ENCODE measurements at places on chromosomes 6 and 20. TPM values are rescaled to one million over a fixed set of nuclear protein-coding genes. Genes with fewer than 3 reads are reported as not detected.

DNA sequence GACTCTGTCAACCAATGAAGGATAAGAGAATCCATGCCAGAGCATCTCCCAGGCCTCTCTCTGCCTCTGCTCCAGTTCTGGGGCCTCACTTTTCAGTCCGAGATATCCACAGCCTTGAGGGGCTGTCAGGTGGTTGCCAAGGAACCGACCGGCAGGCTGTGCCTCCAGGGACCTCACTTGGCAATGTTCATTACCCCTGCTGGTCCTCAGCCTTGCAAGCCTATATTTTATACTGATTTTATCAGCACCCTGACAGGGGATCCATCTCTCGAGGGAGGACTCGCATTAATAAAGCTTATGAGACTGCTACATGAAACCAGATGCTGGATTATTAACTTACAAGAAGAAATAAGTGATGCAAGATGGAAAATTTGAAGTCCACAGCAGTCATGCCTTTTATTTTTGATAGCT lies 39.9 kb downstream of the TMC2 start:
- no peak overlapping the region for H3K27ac ChIP-seq
- H3K27me3 ChIP-seq = no peaks in the 10 kb centered on the region
- H3K36me3 ChIP-seq = no peaks in the 10 kb centered on the region
- no peaks in the 10 kb centered on the region for H3K4me1 ChIP-seq
- no peak for DNase-seq
- H3K4me3 ChIP-seq = no peak overlapping the region

GRCh38 chr6:26295691-26296555 lies 69.1 kb upstream of the BTN3A2 start:
- H3K4me3 ChIP-seq = no peak overlapping the region
- no peak for DNase-seq
- no peaks in the 10 kb centered on the region for H3K27me3 ChIP-seq
- H3K36me3 ChIP-seq = no peaks in the 10 kb centered on the region

DNA sequence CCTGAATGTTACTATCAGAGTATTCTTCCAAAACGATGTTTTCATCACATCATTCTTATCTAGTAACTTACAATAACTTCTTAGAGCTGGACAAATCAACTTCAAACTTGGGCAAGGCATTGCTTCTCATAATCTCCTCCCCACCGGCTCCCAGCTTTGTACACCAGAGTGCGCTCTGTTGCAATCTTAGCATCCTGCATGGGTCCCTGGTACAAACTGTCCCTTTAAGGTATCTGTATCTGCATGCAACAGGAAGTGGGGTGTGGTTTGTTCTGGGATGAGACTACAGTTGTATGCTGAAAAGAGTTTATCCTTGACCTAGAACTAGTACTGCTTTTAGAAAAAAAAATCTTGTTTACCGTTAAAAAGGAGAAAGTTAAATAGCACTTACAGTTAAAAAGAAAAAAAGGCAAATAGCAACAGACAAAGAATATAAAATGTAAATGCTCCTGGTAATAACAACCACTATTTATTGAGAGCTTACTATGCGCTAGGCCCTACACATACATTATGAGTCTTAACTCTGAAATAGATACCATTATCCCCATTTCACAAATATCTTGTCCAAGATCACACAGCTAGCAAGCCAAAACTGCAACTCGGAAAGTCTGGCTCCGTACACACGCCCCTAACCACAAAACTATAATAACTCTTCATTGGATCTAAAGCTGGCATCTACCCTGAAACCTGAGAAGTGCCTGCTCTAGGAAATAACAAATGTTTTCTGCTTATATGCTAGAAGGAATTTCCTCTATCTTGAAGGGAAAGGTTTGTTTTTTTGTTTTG lies 9.8 kb upstream of the HECA start:
- no peaks in the 10 kb centered on the region for H3K27me3 ChIP-seq
- H3K4me3 ChIP-seq = peak overlapping the region; percentile 31
- H3K36me3 ChIP-seq = no peaks in the 10 kb centered on the region
- peak; percentile 88 for DNase-seq
- peak overlapping the region; percentile 60 for H3K27ac ChIP-seq

- no peaks in the 10 kb centered on the region for H3K36me3 ChIP-seq
- no peak overlapping the region for H3K4me3 ChIP-seq
- peaks cover 23% of the 10 kb centered on the region for H3K4me1 ChIP-seq
- DNase-seq = no peak
- no peaks in the 10 kb centered on the region for H3K27me3 ChIP-seq
Measured at GRCh38 chr6:163417595-163417994, 3.1 kb downstream of the QKI start.

GRCh38 chr6:158867381-158868121 lies 48.4 kb upstream of the EZR start:
- H3K27ac ChIP-seq = peak overlapping the region; percentile 18
- H3K27me3 ChIP-seq = no peaks in the 10 kb centered on the region
- H3K36me3 ChIP-seq = no peaks in the 10 kb centered on the region
- H3K4me3 ChIP-seq = no peak overlapping the region

- no peaks in the 10 kb centered on the region for H3K4me1 ChIP-seq
- no peak overlapping the region for H3K4me3 ChIP-seq
- no peak for DNase-seq
Measured at GRCh38 chr20:38252292-38253288, 7.9 kb downstream of the KIAA1755 start.

The MCHR2 gene
- not detected for total RNA-seq

DNA sequence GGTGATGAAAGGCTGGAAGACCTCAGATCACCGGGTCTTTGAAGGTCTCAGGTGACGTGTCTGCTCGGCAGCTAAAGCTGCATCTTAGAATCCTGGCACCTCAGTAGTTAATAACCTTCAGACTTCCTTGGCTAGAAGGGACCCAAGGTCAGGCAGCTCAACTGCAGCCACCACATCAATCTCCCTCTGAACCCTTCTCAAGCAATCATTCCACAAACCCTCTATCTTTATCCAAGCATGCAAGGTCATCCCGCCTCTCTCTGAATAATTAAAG lies 16.7 kb upstream of the TLDC2 start:
- H3K27ac ChIP-seq = no peak overlapping the region
- H3K4me1 ChIP-seq = no peaks in the 10 kb centered on the region
- H3K4me3 ChIP-seq = no peak overlapping the region
- H3K36me3 ChIP-seq = no peaks in the 10 kb centered on the region
- no peak for DNase-seq
- no peaks in the 10 kb centered on the region for H3K27me3 ChIP-seq

DNA sequence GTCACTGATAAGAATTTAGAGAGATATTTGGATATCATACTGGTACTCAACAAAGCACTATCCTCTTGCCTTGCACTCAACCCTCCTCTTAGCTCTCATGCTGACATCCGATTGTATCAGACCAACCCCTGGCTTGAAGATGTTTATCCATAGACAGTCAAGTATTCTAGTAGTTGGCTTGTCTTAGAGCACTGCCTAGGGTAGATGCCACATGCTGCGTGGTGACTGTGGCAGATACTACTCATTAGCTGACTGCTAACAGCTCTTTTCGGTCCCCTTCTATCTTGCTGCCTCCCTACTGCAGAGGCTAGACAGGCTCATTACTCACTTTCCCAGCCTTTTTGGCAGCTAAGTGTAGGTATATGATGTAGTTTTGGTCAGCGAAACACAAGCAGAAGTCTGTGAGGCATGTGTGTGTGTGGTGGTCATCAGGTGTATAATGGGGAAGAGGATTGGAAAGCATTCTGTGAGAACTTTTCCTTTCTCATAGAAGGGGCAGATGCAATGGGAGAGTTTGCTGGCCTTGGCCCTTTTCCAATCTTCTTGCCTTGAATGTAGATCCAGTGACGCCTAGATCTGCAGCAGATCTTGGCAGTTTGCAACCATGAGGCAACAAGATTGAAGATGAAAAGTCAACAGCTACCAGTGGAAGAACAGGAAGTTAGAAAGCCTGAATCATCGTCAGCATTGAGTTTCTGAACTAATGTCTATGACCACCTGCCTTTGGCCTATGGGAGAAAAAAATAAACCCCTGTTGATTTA lies 4.4 kb upstream of the IFNGR1 start:
- DNase-seq = no peak
- no peaks in the 10 kb centered on the region for H3K27me3 ChIP-seq
- no peaks in the 10 kb centered on the region for H3K36me3 ChIP-seq
- peaks cover 45% of the 10 kb centered on the region for H3K4me1 ChIP-seq
- H3K4me3 ChIP-seq = no peak overlapping the region

Data from naive thymus-derived CD4-positive, alpha-beta T cell (primary cell).